NT2/D1 (cell line): ENCODE measurements at places on chromosomes 7 and 10.
A peak's percentile ranks its signal among the peaks of the same experiment; 100 is the strongest.

GRCh38 chr10:8095959-8096358 lies 41.5 kb downstream of the GATA3 start:
- no peak for DNase-seq

- DNase-seq = peak; percentile 54
Observed at GRCh38 chr10:102504179-102504975, 605 bp downstream of the SUFU start.

GRCh38 chr10:67612176-67612575 lies 83.8 kb downstream of the CTNNA3 start:
- DNase-seq = no peak

DNA sequence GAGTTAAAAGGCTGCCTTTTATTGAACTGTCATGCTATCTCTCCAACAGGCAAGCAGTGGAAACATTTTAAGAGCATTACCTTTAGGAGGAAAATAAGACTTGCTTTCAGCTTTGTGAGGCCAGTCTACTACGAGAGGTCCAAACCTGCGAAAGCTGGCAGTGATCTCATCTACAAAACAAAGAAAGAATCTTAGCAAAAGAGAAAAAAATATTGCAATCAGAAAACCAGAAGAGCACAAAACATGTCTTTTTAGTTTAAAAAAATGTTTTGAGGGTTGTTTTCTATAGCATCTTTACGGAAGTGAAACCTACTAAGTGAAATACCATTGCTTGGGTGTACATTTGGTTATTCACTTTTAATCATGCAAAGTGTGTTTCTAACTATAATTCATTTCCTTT lies 147.9 kb downstream of the CPEB3 start:
- DNase-seq = no peak

DNA sequence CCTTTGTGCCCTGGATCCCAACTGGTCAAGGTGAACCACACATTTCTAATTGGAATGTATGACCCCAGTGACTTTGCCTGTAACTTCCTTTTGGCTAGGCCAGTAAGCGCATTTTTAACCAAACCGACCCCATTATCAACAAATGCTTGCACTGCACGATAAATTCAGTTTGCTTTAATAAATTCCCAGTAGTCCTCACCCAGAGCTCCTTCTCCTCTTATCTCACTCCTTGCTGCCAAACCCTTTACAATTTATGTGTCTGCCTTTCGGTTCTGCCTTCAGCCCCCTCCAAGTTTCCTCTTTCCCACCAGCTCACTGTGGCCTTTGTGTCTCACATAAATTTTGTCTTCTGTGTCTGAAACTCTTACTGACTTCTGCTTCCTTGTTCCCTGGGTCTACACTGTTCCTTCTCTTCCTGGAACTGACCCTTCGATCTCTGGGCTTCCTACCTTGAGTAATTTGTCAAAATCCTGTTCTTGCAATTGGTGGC lies 59.0 kb downstream of the TBXAS1 start:
- no peak for DNase-seq

DNA sequence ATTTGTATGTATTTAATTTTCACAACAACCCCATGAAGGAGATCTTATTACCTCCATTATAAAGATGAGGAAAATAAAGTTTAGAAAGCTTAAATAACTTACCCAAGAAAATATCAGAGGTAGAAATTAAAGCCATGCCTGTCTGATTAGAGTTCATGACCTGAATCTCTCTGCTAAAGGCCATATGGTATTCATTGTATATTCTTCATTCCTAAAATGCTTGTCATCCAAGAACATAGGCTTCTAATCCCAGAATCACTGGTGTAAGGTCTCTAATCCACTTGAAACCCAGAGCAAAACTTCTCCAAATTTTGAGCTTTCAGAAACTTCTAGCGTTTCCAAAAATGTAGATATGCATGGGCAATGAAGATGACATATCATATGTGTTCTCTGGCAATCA lies 72.3 kb upstream of the YAE1 start:
- no peak for DNase-seq

DNA sequence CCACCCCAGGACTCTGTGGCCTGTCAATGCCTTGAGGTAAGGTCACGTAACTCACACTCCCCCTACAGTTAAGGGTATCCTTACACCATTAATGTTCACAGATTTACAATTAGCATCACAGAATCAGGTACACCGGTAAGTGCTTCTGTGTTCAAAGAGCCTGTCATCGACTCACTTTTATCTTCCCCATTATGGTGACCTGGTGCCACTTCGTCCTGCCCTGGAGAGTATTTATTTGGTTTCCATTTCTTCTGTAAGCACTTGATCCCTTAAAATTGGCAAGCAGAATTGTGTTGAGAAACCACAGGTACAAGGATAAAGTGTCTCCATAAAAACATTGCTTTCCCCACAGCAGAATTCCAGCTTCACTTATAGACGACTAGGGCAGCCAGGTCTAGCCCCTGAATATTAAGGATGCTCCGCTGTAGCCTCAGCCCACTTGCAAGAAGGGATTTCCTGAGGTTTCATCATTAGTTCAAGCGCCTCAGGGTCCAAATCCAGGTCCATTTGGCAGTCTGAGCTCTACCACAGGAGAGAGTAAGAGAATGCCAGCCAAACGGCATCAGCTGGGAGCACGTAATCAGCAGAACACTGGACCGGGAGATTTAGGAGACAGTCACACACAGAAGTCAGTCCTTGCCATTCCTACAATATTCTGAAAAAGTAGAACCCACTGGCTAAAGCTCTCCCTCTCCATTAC lies 10.1 kb downstream of the ATXN7L1 start:
- no peak for DNase-seq

DNA sequence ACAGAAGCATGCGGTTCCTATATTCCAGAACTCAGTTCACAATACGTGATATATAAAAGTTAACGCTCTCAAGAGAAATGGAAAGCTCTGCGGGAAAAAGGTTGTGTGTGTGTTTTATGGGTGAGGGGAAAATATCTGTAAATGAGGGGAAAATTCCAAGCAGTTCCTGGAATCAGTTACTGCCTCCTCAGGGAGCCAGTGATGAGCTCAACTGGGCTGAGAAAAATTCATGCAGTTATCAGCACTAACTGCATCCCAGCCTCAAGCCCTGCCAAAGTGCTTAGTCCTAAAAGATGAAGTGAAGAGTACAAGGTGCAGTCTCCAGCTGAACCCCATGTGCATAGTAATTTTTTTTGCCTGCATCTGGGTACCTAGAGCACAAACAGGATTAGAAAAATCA lies 191.9 kb downstream of the CDK14 start:
- DNase-seq = no peak

GRCh38 chr10:109698882-109699664 lies 224.2 kb downstream of the XPNPEP1 start:
- no peak for DNase-seq

- no peak for DNase-seq
Observed at GRCh38 chr7:155987681-155988235, 175.5 kb upstream of the SHH start.

DNA sequence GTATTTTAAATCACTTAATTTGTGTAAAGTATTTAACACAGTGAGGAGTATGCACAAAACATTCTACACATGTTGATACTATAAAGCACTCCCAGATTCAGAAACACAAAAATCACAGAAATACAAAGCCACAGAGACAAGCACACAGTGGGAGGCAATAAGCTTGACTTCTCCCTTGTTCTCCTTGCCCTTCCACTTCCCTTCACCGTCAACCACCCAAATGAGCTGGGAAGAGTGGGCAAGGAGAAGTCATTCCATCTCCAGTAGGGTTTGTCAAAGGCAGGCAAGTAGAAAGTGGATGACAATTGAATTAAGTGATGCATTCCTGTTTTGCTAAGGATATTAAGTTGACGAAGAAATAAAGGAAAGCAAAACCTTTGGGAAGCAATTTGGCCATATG lies 4.2 kb upstream of the TMEM139 start:
- DNase-seq = no peak

- DNase-seq = peak; percentile 43
Observed at GRCh38 chr7:54839575-54840213, 80.7 kb upstream of the SEC61G start.

DNA sequence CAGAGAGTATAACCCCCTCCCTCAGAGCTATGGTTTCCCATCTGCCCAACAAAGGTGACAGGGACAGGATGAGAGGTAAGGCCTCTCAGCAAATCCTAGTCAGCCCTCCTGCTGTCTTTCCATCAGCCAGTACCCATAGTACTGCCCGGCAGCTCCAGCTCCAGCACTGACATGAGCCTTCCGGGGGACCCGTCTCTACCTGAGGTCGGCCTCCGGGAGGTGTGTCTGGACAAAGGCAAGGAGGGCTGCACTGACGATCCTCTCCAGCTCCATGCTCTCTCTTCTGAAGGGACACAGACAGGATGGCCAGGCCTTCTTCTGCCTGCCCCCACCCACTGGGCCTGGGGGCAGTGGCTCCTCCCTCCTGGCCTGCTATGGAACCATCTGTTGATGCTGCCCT lies 4.3 kb downstream of the FBXL15 start:
- no peak for DNase-seq

- no peak for DNase-seq
Observed at GRCh38 chr10:13503745-13504463, 24.9 kb downstream of the BEND7 start.

DNA sequence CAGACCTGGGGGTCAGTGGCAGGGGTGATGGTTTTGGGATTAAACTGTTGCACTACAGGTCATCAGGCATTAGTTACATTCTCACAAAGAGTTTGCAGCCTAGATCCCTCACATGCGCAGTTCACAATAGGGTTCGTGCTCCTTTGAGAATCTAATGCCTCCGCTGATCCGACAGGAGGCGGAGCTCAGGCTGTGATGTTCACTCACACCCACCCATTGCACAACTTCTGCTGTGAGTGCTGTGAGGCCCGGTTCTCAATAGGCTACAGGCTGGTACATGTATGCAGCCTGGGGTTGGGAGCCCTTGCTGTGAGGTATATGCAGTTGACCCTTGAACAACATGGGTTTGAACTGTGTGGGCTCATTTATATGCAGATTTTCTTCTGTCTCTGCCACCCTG lies 416.4 kb downstream of the GFRA1 start:
- no peak for DNase-seq

GRCh38 chr7:155643804-155644177 lies 670 bp upstream of the RBM33 start:
- DNase-seq = peak; percentile 11

DNA sequence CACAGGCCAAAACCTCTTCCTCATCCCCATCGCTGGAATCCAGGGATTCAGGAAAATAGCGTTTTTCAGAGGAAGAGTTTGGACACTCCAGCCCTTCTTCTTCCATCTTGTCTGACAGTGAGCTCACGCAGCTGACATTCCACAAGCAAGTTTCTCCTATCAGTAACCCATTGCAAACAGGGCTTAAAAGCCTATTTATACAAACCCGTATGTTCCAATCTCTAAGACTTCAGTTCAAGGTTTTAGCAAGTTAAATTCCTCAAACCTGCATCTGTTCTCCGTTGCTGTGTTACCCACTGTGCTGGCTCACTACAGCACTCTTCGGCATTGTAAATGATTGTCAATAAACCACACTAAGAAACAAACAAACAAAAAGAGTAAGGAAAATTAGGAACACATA lies 373 bp downstream of the DHX32 start:
- DNase-seq = no peak

- no peak for DNase-seq
Observed at GRCh38 chr7:47605816-47606575, 24.1 kb upstream of the TNS3 start.

DNA sequence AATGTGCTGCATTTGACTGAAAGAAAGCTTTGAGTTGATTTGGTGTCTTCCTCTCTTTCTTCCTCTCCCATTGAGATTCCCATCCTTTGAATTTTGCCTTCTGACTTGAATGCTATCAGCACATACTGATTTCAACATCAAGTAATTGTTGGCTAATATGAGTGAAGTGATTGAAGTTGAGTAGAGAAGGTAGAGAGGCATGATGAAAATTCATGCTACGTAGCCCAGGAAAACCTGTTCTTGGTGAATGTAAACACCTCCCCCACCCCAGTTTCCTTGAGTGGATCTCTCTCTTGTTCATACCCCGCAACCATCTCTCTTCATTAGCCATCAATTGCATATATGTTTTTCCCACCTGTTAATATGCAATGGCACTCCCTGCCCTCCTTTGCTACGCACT lies 193.3 kb downstream of the FRMD4A start:
- DNase-seq = no peak

GRCh38 chr7:155069992-155070751 lies at the start of gene HTR5A:
TSS of gene HTR5A (plus strand) at chr7:155070324. CDS start at chr7:155070900, 576 bp downstream.
- DNase-seq = peak; percentile 91

DNA sequence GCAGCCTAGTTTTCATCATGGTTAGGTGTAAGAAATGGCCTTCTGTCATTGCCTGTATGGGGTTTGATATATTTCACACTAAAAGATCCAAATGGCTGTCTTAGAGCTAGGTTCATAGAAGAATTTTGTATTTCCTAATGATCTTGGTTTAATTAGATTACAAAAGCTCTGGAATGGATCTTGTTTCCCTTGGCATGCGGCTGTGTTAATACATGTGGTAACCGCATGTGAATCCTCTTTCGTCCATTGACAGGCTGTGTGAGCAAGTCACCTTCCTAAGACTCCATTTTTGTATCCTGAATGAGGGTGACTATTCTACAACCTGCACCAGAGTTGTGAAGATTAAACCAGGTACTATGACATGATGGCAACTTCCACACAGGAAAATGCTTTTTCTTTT lies 12.4 kb upstream of the FZD1 start:
- DNase-seq = no peak

- DNase-seq = no peak
Observed at GRCh38 chr10:62005281-62005680, 103.8 kb downstream of the ARID5B start.

GRCh38 chr7:128076796-128077271 lies 45.6 kb upstream of the LRRC4 start:
- DNase-seq = no peak

DNA sequence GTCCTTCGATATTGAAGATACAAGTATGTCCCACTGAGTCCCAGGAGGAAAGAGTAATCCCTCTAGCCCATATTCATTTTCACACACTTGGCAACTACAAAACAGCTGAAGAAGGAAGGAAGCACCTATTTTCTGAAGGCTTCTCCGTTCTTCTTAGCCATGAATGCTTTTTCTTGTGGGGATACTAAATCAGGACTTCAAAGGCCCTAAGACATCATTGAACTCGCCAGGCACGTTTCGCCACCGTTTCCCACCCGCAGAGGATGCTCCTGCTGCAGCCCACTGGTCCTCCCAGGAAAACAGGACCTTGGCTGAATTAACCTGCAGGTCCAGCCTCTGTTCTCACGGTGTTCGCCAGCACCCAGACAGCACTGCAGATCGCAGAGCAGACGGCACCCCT lies 561.5 kb downstream of the DNAJB6 start:
- no peak for DNase-seq

GRCh38 chr7:10803720-10804119 lies 170.0 kb upstream of the PHF14 start:
- no peak for DNase-seq

GRCh38 chr7:83142365-83142764 lies 20.3 kb downstream of the PCLO start:
- no peak for DNase-seq

DNA sequence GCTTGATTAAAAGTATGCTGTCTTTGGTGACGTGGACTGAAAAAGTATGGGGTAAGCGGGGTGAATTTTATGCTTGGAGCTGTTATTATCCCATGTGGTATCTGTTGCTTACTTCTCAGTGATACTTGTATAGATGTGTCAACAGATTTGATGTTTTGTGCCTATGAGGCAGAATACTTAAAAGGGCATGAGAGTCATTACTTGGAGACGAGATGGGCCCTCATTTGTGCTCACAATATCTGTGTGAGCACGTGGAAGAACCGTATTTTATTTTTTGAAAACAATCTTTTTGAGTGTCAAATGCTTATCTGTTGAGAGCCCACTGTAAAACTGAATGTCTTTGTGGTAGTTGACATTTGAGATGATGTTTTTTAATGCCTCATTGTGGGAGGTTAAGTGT lies 281.9 kb downstream of the EXOC4 start:
- DNase-seq = no peak

GRCh38 chr10:98246911-98247805 lies 20.8 kb downstream of the LOXL4 start:
- DNase-seq = no peak
